ENCODE measurements at places on chromosomes 5 and 9.

DNA sequence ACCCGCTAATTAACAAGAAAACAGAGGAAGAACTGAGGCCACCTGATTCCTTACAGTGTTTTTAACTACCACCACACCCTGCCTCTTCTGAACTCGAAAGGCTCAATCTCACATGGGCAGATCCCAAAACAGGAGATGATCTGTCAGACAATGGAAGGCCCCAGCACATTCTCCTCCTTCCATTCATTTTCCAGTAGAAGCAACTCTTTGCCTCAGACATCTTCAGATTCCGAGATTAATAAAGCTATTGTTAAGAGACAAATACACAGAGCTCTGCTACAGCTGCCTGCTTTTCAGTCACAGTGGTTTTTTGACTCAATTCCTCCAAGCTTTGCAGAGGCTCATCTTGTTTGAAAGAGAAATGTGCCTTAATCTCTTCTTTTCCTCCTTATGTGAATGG is 127.2 kb upstream of the ADAMTSL1 start:
- no peak for DNase-seq

GRCh38 chr5:141441571-141442170 is 11.4 kb downstream of the PCDHGA12 start:
- no peak for DNase-seq

- DNase-seq: no peak
Measured at GRCh38 chr5:94551858-94552257, 66.5 kb downstream of the KIAA0825 start.

DNA sequence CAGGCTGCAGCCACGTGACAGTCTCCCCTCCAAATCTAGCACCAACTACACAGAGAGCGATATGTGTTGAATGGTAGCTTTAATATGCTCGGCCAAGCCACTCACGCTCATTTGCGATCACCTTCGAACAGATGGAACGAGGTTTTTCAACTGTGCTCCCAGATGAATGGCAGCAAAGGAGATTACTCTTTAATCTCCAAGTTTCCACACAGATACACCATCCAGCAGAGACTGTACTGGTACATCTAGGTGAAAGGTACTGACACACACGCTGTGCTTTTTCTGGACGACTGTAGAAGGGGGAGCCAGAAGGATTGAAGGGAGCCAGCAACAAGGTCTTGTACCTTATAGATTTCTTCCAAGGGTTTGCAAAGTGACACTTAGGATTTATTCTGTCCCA is 263.9 kb downstream of the NR3C1 start:
- DNase-seq: no peak

DNA sequence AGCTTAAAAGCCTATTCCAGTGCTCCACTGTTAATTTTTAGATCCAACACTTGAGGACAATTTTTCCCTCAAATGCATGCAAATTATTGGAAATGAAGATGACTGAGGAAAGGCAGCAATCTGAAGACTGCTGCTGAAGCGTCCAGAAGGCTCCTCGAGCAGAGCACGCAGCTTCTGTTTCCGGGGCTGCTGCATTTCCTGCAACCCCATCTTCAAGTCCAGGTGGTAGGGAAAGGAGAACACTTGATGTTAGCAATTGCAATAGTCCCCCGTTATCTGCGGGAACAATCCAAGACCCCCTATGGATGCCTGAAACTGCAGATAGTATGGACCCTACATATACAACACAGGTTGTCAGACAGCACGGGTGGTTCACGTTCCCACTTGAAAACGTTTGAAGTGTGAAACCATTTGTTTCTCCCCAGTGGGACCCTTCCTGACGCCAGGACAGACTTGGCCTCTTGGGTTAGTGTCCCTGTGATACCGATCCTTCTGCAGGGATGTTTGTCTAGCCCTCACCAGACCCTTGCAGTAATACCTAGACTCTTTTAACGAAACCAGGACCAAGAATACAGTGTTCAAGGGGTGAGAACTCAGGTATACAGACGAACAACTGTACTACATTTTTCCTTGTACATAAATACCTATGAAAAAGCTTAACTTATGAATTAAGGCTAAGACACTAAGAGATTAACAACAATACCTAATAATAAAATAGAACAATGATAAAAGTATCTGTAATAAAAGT is 152.3 kb downstream of the HSD17B3 start:
- DNase-seq: no peak

DNA sequence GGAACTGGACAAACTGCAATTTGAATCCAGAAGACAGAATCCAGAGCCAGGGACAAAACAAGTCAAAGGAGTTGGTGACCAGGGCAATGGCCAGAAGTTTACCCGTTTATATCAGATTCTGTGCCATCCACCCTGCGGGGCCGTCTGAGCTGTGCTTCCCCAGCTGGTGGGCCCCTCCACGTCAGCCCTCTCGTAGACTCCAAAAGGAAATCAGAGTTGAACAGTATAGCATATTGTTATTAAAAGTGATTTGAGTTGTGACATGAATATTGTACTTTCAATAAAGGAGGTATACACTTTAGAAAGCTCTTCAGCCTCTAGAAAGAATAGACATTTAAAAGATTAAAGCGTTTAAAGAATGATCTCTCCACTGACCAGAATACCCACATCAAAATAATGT is 102.4 kb downstream of the NFIB start:
- DNase-seq: no peak

DNA sequence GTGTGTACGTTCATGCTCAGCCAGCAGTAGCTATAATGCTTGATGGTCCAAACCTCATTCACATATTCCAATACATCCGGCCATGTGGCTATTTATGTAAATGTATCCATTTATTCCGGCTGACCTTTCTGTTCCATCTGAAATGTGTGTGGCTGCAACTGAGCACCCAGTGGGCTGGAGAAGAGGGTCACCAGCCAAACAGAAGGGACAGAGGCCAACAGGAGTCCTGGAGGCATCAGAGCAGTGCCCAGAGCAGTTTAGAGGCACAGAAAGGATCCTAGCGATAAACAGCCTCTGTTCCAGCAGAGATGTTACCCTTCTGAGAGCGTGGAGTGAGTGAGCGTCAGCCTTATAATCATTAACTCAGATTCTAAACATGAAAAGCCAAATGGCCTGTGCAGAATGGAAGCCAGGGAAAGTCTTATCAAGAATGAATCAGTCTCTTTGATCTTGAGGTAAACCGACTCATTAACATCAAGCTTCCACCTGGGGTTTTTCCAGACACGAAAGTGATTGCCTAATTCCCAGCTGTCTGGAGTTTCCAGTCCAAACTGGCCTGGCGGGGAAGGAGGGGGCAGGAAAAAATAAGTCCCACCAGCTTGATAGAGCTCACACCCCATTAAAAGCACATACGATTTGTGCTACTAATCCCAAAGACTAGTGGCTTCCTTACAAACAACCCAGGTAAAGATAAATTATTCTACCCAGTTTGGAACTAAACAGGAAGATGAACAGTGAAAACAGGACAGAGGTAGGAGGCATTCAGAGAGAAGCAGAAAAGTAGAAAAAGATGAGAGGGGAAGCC is 55.7 kb downstream of the SUSD1 start:
- DNase-seq: peak; percentile 70

- no peak for DNase-seq
Measured at GRCh38 chr5:133358271-133358670, 254.1 kb downstream of the FSTL4 start.

GRCh38 chr5:60362158-60362557 is 337.8 kb downstream of the DEPDC1B start:
- DNase-seq: peak; percentile 75

- DNase-seq: peak; percentile 40
Measured at GRCh38 chr5:142385194-142385593, 60.4 kb upstream of the SPRY4 start.

DNA sequence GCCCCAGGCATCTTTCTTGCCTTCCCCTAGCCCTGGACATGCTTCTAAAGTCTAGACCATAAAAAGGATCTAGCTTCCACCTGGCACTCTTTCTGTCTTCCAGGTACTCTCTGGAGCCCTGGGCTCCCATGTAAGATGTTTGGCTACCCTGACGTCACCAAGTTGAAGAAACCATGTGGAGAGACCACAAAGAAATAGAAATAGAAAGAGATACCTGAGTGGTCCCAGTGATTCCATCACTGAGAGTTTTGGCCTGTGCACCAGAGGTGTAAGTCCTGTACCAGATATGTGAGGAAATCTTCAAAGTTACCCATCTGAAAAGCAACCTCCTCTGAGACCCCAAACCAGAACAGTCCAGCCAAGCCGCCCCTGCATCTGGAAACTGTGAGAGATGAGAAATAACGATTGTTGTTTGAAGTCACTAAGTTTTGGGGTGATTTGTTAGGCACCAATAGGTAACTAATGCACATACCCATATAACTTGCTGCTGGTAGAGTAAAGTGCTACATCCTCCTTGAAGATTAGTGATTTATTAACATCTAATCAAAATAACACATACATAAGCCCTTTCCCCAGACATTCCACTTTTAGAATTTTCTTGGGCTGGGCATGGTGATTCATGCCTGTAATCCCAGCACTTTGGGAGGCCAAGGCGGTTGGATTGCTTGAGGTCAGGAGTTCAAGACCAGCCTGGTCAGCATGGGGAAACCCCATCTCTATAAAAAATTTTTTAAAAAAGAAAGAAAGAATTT is 85.7 kb upstream of the LHFPL2 start:
- DNase-seq: peak; percentile 34

DNA sequence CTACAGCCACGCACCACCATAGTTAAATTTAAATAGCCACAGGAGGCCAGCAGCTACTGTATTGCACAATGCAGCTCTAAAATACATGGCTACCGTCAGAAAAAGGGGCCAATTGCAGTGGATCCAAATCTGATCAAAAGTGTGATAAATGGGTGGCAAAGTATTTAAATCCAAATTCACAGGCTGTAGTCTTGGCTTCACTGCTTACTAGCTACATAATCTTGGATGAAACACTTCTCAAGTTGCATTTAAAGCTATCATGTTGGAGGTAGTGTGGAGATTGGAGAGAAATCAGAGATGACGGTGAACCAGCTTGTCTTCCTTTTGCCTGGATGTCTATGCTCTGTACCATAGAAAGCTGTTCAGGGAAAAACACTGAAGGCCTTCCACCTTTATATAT is 24.0 kb upstream of the SLC44A1 start:
- DNase-seq: no peak

GRCh38 chr5:157593052-157593757 is 17.6 kb upstream of the ADAM19 start:
- DNase-seq: no peak

Measured in M059J (cell line).